H7 (cell line): ENCODE measurements at places on chromosomes 5 and 9.
A peak's percentile ranks its signal among the peaks of the same experiment; 100 is the strongest.

GRCh38 chr5:96931605-96932004 lies 4.3 kb upstream of the LNPEP start:
- no peak for DNase-seq

DNA sequence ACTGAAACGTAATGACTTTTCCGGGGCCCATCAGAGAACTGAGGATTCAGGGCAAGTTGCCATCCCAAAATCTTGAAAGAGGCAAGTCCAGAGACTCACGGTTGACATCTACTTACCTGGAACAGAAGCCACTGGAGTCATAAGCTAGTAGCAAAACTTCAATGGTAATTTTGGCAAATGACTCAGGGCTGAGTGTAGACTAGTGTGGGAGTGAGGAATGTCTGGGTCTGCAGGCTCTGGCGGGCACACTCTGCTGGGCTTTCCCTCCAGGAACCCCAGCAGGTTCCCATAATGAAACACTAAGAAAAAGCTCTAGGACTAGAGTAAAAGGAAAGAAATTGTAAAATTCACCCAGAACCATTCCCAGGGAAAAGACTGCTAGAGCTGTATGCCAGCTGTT lies 122.9 kb upstream of the NFIL3 start:
- no peak for DNase-seq

DNA sequence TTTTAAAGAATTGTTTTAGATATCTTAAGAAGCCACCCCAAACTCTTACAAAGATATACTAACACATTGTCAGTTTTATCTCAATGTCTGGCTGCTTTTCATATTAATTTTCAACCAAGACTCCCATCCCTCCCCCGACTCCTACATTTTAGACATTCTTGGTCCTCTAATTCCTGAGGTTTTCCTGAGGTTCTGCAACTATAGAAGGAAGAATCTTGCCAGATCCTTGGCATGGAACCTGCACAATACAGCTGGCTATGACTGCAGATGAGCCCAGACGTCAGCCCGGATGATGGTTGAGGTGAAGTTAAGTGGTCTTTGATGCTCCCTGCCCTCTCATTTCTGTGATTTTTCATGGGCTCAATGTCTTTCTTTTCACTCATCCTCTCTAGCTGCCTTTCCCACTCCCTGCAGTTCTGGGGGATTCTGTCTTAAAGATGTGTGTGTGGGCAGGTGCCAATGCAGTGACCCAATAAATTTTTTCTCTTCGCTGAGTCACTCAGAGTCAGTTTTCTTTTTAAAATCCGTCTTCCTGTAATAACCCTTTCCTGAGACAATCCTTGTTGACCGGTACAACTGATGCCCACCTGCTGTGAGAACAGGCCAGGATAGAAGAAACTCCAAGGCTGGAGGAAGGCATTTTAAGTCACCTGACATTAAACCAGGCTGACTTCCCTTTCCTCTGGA lies 237.8 kb upstream of the GAS1 start:
- DNase-seq = no peak

GRCh38 chr5:141821430-141821925 lies 56.7 kb downstream of the PCDH1 start:
- peak; percentile 85 for DNase-seq
